ENCODE measurements at places on chromosomes 12 and 14. TPM values are rescaled to one million over a fixed set of nuclear protein-coding genes. Genes with fewer than 3 reads are reported as not detected.

MARCHF9 gene
- 6.2 TPM for total RNA-seq

ALG10B gene
- 3.5 TPM for total RNA-seq

REP15 gene
- total RNA-seq: not detected

COCH gene
- total RNA-seq: 9.4 TPM
